Stimulated activated CD8-positive, alpha-beta memory T cell treated with anti-CD3 and anti-CD28 coated beads, Interleukin-2, amount 100 ng/mL, for 48 hours (primary cell): ENCODE measurements at places on chromosomes 7 and 10.
A peak's percentile ranks its signal among the peaks of the same experiment; 100 is the strongest.

- DNase-seq, result no peak
Measured at GRCh38 chr10:103835096-103836050, 20.0 kb downstream of the SH3PXD2A start.

DNA sequence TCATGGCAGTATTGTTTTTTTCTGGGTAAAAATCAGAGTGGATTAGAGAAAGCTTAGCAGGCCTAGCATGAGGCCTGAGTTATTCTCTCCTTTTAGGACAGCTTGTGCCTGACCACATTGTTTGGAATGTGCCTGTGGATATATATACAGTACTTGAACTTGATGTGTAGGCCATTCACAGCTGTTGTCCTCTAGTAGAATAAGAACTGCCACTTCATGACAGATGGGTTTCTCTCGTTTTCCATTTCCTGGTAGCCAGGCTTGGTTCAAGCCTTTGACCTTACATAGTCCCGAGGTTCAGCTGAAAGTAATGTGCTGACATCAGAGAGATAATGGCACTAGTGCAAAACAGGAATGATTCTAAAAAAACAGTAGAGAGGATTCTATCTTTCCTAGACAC, 473.9 kb downstream of the AUTS2 start:
- DNase-seq, result no peak

GRCh38 chr7:51633596-51633995, 317.0 kb upstream of the COBL start:
- DNase-seq, result no peak

DNA sequence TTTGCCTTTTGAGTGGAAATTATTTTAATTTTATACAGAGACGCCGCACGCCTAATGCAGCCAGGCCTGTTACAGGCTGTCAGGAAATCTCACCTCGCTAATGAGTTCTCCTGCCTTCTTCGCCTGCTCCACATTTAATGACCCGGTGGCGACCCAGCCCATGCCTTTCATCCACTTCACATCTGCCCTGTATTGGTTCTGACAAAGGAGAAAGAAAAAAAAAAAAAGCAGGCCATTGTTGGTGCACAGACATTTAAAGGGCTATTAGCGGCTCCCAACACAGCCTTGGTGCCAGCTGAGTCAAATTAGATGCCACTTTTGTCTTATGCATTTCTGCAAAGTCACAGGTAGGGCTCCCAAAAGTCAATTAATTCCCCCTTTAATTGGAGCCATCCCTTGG, 43.3 kb downstream of the NRAP start:
- no peak for DNase-seq

DNA sequence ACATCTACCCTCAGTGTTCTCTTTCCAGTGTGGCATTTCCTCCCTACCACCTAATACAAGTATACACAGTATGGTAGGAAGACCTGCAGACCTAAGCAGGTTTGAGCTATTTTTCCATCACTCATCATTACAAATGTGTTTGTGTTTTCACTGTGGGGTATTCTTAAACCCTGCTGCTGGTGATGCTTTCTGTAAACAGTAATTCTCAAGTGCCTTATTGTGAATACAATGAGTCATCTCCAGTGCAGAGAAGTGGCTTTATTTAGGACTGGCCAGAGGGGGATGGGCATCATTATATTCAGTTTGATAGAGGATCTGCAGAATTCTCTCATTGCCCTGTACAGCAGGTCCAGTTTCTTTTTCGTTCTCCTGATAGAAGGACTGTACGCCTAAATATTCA, 63.7 kb downstream of the GRM8 start:
- no peak for DNase-seq

- DNase-seq, result no peak
Measured at GRCh38 chr7:50502947-50503346, 52.8 kb upstream of the FIGNL1 start.

DNA sequence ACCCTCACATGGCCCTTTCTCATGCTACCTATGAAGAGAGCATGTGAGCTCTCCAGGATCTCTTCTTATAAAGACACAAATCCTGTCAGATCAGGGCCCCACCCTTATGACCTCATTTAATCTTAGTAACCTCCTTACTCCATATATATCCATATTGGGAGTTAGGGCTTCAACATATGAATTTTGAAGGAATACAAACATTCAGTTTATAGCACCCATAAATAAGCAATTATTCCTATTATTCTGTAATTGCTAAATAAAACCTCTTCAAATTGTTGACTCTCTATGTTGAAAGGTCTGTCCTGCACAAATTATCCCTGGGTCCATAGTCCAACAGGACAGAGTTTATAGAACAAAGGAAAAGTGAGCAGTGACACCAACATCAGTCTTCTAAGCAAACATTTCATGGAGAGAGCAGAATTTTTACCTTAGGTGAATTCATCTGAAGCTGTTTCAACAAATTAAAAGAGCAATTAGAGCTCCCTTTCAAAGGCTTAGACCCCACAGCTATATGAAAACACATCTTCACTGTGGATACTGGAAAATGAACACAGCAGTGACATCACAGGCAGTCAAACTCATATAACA, 12.2 kb downstream of the DOCK4 start:
- DNase-seq, result no peak

- no peak for DNase-seq
Measured at GRCh38 chr10:17344206-17344605, 110.2 kb downstream of the ST8SIA6 start.

GRCh38 chr10:82221056-82221455, 346.1 kb downstream of the NRG3 start:
- no peak for DNase-seq

DNA sequence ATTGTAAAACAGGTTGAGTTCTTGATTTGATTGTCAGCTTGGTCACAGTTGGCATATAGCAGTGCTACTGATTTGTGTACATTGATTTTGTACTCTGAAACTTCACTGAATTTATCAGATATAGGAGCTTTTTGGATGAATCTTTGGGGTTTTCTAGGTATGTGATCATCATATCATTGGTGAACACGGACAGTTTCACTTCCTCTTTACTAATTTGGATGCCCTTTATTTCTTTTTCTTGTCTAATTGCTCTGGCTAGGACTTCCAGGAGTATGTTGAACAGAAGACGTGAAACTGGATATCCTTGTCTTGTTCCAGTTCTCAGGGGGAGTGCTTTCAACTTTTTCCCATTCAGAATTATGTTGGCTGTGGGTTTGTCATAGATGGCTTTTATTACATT, 86.9 kb downstream of the EXOC4 start:
- DNase-seq, result no peak

- no peak for DNase-seq
Measured at GRCh38 chr10:95305606-95306317, 15.0 kb upstream of the PDLIM1 start.

DNA sequence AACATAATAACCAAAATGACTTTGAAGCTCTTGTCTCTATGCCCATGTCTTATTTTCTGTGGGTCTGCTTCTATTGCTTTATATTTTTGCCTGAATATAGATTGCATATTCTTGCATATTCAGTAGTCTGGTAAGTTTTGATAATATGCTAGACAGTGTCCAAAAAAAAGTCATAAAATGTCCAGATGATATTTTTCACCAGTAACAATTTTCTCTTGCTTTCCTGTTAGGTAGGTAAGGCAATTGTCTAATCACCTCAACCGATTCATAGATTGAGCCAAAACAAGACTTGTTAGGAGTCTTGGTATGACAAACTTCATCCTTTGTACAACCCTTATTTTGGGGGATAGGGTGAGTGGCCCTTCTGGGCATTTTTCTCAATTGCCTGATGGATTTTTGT, 277.0 kb upstream of the NRP1 start:
- no peak for DNase-seq

GRCh38 chr10:26770069-26770468, 72.6 kb downstream of the PDSS1 start:
- no peak for DNase-seq

DNA sequence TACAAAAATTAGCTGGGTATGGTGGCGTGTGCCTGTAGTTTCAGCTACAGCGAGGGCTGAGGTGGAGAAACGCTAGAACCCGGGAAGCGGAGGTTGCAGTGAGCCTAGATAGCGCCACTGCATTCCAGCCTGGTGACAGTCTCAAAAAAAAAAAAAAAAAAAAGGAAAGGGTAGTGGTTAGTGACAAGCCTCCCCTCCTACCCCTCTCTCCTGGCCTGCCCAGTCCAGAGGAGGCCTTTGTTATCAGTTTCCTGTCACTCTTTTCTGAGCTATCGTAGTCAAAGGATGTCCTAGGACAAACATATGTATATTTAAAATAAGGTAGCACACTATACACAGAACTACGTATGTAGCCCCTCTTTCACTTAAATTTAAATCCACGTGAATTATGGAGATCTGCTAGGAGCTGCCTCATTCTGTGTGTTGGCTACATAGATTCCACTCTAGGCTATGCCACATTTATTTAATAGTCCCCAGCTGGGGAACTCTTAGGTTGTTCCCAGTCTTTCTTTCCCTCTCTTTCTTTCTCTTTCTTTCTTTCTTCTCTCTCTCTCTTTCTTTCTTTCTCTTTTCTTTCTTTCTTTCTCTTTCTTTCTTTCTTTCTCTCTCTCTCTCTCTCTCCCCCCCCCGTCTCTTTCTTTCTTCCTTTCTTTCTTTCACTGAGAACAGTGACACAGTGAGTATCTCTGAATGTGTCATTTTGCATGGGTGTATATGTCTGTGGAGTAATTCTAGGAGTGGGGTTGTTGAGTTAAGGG, 3.9 kb downstream of the TSPAN15 start:
- no peak for DNase-seq

GRCh38 chr7:137306748-137307147, 36.8 kb downstream of the PTN start:
- DNase-seq, result no peak

- no peak for DNase-seq
Measured at GRCh38 chr7:156582591-156583123, 57.9 kb upstream of the RNF32 start.

DNA sequence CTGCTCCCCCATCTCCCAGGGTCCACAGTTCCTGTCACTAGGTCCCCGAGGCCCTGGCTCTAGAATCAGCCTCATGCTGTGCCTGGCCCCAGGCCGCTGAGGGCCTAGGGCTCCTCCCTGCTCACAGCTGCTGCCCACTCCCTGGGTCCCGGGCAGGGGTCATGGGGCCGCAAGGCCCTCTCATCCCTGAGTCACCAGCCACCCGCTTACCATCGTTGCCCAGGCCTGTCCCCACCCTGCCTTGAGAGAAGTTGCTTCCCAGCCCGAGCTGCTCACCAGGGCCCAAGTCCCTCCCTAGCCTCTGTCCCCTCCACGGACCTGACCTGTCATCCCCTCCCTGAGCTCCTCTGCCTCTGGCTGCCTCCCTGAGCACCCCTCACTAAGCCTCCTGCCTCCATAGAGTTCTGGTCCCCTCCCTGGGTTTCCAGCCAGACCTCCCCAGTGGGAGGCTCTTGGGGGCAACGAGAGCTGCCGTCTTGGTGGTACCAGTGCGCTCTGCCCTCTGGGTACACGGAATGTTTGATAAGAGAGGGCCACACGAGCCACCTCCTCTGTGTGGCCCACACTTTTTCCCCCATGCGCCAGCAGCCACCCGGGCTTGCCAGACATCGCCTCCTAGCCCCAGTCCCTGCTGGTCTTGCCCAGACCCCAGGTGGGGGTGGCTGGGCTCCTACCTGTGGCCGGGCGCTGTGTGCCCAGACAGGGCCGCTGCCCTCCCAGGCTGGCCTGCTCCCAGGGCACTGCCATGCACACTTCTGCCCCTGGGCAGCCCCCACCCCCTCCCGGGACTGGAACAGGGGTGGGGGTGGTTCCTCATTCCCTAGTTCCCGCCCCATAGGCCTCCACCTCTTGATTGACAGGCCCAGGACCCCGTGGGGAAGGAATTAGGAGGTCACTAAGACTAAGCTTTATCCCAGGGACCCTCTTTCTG, 21.3 kb downstream of the MLXIPL start:
- no peak for DNase-seq

DNA sequence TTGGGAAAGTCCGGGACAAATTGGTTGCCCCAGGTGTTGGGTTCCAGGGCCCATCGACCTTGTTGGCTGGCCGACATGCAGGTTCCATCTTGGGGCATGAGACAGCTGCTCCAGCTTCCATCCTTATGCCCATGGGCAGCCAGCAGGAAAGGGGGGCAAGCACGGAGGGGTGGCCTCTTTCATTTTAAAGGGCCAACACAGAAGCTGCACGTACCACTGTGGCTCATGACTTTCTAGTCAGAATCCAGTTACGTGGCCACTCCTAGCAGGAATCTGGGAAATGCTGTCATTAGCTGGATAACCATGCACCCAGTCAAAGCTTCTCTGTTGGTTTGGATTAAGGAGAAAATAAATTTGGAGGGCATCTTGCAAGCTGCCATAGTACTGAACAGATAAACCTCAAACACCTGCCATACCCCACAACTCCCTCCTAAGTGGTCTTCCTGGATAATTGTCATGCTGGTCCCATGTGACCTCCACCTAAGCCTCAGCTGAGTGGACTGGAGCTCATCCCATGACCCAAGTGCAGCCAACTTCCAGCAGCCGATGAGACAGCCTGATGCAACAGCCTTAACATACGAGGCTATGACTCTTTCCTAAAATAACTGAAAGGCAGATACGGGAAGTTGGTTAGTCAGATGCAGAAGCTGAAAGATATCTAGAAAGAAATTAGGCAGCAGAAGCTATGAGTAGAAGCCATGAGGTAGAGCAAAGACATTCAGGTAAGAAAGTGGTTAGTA, 21.4 kb upstream of the GSDME start:
- DNase-seq, result no peak

GRCh38 chr7:77481615-77482014, 55.5 kb upstream of the PTPN12 start:
- DNase-seq, result no peak

- no peak for DNase-seq
Measured at GRCh38 chr7:92794831-92795230, 41.5 kb downstream of the CDK6 start.

- no peak for DNase-seq
Measured at GRCh38 chr10:127850944-127851343, 41.8 kb downstream of the CLRN3 start.

DNA sequence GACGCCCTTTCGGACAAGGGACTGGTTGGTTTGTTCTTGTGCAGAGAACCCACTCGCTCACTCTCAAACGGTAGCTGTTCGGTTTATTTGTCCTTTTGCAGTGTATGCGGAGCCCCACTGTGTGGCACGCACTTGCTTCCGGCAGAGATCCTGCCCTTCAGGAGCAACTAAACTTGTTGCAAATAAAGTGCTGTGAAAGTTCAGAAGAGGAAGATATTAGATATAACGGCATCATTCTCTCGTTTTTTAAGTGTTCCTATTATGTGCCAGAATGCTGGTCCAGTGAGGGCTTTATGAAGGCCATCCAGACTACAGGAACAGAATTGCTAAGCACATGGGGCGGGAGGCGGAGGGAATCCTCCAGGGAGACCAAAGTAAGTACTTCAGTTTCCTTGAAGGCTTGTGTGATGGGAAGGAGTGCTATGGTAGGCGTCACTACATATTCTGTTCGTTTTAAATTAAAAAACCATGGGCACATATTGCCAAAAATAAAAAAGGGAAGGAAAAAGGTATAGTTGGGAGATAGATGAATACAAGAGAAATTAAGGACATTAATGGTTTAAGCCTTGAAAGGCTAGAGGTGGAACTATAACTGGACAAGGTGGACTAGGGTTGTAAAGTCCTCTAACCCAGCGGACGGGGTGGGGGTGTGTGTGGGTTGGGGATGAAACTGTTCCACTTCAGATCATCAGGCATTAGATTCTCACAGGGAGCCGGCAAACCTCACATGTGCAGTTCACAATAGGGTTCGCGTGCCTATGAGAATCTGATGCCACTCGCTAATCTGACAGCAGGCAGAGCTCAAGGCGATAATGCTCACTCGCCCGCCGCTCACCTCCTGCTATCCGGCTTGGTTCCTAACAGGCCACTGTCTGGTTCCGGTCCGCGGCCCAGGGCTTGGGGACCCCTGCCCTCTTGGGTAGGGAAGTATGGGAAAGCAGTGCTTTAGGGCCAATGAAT, 704 bp upstream of the ERLIN1 start:
- DNase-seq, result peak; percentile 28
